ENCODE measurements at places on chromosomes 3 and 15. TPM values are rescaled to one million over a fixed set of nuclear protein-coding genes. Genes with fewer than 3 reads are reported as not detected.

- no peak for DNase-seq
Measured at GRCh38 chr15:68550004-68550403, 28.8 kb upstream of the CORO2B start.

Gene PPCDC
- total RNA-seq = 23.9 TPM

DNA sequence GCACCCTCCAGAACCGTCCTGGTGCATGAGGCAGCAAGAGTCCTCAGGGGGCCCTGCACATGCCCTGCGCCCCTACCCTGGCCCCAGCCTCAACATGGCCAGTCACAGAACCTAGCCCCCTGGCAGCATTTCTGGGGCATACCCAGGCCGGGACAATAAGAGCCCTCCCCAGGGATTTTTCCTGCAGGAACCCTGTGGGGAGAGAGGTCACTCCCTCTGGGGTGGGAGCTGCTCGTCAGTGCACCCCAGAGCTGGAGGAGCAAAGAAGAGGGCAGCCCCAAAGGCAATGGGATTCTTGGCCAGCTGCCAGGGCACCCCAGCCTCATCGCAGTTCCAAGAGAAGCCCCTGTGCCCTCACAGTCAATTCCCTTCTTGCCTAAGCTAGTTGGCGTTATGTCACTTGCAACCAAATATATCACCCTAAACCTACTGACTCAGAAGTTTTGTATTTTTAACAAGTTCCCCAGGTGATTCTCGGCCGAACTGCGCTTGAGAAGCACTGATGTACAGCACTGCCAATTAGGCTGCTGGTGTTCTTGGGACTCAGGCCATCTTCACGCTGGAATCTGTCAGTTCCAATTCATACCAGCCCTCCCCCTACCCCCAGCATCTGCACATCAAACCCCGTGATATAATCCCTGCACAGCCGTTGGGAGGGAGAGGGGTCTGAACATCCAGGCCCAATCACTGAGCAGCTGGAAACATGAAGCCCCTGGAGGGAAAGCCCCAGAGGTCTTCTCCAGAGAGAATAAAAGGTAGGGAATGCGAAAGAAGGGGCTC is 87.5 kb upstream of the PRR20G start:
- DNase-seq = no peak

DNA sequence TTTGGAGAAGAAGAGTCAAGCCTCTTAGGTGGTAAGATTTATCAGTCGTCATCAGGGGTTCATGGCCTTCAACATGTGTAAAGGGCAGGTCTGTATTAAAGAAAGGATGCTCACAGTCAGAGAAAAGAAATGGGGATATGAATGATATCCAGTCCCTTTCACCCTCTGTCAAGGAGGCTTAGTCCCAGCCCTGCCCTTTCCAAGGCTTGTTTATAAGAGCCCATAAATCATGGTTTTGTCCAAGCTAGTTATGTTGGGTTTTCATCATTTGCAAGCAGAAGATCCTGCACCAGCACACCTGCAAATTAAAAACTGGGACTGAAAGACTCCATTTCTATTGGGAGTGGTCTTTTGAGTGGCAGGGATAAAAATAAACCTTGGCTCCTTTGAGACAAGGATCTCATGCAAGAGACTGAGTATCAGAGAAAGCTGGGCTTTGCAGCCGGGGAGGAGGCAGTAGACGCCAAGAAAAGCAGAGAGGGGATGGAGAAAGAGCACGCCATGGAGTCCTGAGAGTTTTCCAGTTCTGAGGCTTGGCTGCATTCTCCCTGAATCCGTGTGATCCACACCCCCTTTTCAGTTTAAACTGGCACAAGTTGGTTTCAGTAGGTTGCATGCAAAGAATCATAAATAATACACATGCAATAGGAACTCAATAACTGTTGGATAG is 12.6 kb upstream of the PDIA5 start:
- DNase-seq = no peak

- DNase-seq = peak; percentile 70
Measured at GRCh38 chr15:91055548-91056331, 33.3 kb upstream of the VPS33B start.

DNA sequence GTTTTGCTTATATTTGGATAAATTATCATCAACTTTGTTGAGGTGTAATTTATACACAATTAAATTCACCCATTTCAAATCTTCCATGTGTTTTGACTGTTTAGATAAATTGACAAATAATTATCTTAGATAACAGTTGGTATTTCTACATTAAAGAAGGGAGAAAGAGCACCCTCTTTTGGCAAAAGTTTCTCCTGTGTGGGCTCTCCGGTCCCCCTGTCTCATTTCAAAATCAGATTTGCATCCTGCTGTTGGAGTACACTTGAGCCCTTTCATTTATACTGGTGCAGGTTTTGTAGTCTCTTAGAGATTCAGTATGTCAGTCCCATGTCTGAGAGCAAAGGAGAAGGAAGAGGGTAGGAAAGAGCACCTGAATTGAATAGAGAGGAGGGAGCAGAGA is 49.4 kb downstream of the NKIRAS1 start:
- DNase-seq = no peak

DNA sequence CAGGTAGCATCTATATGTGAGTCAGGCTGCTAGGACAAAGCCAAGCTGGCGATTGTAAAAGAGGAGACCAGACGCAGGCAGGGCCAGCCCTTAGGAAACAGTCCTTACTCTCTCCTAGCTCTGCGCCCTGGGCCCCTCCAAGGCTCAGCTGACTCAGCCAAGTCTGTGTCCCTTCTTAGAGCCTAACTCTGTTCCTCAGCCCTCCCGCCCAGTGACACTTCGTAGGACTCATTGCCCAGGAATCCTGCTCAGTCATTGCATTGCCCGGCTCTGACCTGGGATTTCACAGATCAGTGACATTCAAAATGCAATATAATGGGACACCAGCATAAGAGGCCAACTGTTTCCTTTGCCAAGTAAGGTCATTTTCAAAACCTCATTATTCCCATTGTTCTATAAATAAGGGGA is 244.2 kb downstream of the TLE3 start:
- peak; percentile 88 for DNase-seq

DNA sequence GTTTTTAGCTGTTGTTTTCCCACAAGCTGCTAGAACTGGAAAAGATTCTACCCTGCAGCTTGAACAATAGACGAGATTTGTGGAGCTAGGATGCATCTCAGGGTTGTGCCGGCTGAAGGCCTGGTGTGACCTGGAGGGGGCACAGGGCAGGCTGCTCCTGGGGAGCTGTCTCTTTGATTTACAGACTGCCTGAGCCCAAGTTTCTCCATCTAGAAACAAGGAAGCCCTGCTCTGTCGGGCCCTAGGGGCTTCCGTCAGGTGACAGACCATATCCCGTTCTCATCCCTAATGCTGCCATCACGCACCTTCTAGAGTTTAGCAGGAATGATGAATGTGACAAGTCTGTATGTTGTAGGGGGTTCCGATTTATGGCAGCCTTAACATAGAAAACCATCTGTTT is 7.9 kb upstream of the CPNE9 start:
- no peak for DNase-seq

GRCh38 chr3:106913111-106913698 is 464.0 kb upstream of the CCDC54 start:
- DNase-seq = no peak

DNA sequence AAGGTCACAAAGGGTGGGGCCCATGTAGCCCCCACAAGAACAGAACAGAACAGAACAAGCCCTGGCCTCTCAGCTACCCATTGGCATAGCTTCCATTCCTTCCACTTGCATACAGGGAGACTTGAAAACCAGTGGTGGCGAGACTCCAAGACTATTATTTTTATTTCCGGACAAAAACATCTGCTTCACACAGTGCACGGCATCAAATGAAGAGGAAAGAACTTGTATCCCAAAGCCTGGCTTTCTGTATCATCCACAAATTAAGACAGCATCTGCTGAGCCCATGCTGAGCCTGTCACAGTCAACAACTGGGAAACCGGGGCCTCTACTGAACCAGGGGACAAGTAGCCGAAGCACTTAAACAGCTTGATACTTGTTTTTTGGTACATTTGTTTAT is 56.0 kb downstream of the CLEC3B start:
- no peak for DNase-seq

DNA sequence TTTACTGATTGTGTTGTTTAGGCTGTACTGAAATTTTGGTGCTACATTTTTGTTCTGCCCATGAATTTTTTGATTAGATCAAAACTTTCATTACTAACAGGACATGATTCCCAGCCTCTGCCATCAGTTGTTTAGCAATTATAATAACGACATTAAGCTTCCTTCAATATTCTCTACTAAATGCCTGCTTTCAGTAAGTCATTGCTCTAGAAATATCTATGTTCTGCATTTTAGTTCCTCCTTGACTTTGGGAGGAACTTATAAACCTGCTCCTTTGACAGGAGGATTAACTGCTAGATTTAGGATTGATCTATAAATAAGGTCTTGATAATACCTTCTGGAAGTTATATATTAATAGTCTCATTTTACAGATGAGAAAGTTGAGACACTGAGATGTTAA is 269.1 kb downstream of the RAP2B start:
- no peak for DNase-seq

Gene GADL1
- total RNA-seq = not detected

Gene ZBTB47
- total RNA-seq = 1.5 TPM

Gene MKRN2OS
- not detected for total RNA-seq

Data from NCI-H460 (cell line).